ENCODE measurements at places on chromosomes 11 and 22.

DNA sequence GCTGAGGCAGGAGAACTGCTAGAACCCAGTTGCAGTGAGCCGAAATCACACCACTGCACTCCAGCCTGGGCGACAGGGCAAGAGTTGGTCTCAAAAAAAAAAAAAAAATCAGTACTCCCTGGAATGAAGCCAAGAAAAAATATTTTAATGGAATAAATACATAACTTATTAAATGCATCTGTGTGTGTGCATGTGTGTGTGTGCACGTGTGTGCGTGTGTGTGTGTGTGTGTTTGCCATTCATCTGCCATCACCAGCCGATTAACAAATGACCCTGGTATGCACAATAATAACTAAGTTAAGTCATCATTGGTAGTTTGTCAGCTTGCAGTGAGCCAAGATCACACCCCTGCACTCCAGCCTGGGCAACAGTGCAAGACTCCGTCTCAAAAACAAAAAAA is 35.0 kb upstream of the SCGB1A1 start:
- DNase-seq = no peak

DNA sequence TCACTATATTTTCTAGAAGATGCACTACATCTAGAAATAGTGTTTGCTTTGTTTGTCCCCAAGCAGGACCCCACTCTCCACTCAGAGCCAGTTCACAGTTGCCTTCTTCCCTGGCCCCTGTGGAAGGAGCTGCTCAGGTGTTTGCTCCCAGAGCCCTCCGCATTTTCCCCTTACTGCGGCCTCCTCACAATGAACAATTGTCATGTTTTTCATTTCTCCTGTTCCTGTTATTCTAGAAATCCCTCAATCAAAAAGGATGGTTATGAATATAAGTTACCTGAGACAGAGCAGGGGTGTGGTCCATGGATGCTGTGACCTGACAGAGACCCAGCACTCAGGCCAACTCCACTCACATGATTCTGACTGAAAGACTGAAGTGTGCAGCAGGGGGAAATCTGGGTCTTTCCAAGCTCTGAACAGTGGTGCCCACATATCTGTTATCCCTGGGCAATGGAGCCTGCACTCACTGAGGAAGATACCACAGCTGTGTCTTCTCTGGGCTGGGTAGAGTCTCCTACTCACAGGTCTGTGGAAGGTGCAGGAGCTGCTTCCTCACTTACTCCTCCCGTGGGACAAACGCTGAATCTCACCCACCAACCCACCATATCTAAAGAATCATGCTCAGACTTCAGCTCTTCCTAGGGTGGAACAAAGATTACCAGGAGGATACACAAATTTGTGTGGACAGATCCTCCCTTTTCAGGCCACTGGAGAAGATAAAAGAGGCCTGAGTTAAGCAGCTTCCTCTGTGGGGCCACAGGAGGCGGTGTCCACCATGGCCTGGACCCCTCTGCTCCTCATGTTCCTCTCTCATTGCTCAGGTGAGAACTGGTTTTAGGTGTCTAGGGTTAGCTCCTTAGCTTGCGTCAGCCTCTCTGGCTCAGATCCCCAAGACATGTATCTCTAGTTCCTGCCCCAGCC is 87.1 kb upstream of the TOP3B start:
- no peak for DNase-seq

- no peak for DNase-seq
Observed at GRCh38 chr11:36388071-36388470, 92.0 kb downstream of the PRR5L start.

- DNase-seq = no peak
Observed at GRCh38 chr11:19102521-19102900, 14.5 kb upstream of the ZDHHC13 start.

DNA sequence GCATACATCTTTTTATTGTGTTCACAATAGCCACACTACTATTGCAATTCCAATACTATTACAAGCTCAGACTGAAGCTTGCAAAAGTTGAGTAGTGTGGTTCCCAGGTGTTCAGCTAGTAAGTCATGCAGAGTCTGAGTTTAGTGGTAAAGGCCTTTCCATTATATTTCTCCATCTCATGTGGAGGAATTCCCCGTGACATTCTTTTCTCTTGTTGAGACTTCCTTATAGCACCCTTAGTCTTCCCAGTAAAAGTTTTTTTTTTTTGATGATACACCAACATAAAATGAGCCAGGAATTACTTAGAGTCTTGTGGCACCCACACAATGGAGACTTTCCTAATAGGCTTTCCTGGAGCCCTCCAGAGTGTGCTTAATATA is 110.8 kb downstream of the UVRAG start:
- no peak for DNase-seq

DNA sequence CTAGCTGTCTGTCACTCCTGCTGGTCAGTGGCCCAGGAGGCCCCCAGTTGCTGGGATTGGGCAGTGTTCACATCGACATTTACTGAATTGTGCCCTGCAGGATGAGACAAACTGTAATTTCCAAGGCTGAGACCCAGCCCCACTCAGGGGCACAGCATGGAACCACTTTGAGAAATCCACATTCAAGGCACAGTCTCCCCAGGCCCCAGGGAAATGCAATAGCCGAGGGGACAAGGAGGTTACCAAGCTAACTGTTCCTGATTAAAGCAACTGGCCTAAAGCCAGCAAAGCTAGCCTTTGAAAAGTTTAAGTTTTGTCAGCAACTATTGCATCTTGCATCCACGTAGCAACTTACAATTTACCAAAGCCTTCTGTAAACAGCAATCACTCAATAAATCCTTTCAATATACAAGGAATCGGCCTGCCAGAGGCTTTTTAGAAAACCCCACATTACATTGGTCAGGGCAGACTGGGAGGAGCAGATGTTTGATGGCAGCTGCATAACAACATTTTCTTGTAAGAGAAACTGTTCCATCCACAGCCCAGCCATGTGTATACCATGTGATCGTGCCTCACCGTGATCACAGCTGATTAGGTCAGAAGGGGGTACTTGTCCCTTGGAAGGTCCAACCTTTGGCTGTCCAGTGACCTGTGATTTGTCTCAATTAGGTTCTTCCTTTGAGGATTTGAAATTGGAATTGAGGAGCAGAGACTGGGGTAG is 103.9 kb downstream of the TENM4 start:
- no peak for DNase-seq

DNA sequence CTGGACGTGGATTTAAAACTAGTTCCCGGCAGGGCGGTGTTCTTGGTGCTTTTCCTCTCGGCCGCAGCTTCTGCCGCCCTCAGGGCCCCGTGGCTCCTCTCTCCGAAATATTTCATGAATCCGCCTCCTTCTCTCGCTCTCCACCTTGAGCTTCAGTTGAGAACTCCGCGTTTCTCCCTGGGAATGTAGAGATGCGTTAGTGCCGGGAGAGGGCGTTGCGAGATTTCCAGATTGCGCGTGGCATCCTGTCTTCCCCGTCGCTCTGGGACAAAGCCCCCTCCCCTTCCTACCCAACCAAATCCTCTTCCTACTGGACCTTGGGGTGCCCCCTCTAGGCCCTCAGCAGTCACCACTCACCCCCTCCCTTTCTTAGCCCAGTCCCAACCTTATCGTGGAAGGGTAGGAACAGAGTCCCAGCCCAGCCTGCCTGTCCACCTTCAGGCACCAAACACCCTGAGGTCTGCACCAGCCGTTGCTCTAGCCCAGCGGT is 15.5 kb upstream of the RAC2 start:
- no peak for DNase-seq

- DNase-seq = no peak
Observed at GRCh38 chr11:56049487-56049886, 22.0 kb downstream of the OR5AS1 start.

DNA sequence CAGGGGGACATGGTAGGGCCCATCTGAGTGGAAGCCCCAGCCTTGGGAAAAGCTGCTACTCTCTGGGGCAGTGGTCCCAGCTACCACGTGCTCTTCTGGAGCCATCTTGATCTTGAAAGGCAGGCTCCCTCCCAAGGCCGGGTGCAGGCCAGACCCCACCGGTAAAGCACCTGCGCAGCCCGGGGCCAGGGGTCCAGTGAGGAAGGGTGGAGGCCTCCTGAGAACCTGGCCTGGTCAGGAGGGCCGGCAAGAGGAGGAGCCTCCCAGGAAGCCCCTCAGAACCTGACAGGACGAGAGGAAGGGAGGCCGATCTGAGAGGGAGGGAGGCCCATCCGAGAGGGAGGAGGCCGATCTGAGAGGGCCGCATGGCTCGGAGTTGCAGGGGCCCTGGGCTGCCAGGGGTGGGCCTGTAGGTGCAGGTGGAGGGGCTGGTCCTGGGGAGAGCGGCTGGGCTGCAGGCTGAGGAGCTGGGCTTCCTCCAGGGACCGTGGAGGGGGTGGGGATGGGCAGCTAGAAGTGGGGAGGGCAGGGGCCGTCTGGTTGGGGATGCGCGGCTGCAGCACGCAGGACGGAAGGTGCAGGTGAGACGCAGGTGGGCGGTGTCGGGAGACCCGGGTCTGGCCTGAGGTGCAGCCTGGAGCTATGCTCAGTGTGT is 529 bp downstream of the GRAMD4 start:
- no peak for DNase-seq

All from stimulated activated CD8-positive, alpha-beta memory T cell treated with anti-CD3 and anti-CD28 coated beads, Interleukin-7, amount 100 ng/mL, for 48 hours (primary cell).